Spleen (tissue), 13 donors: ENCODE measurements at places on chromosomes 1 and 21. TPM values are rescaled to one million over a fixed set of nuclear protein-coding genes. Genes with fewer than 3 reads are reported as not detected.

DNA sequence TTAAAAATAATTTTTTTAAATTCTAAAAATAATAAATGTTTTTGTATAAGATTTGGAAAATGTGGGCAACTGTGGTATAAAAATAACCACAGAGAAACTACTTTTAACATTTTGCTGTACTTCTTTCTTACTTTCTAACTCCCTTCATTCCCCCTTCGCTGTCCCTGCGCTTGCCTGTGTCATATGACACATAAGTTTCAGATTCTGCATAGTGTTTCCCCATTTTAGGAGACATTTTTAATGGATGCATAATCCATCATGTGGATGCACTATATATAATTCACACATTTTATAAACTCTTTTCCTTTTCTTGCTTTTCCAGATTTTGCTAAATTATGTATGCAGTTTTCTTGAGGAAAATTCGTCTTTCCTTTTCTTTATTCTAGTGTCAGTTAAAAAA is 16.3 kb downstream of the ATG4C start:
- no peak for DNase-seq

Gene CYP4Z1
- not detected for total RNA-seq

- DNase-seq: no peak
Measured at GRCh38 chr1:224710196-224710595, 94.1 kb downstream of the CNIH3 start.

Gene B3GALT5
- 0.34 TPM for total RNA-seq

- DNase-seq: no peak
Measured at GRCh38 chr1:207034998-207035397, 2.4 kb upstream of the C1orf116 start.

- no peak for DNase-seq
Measured at GRCh38 chr21:33196941-33197374, 32.8 kb upstream of the IFNAR2 start.

- DNase-seq: no peak
Measured at GRCh38 chr1:232726048-232726779, 79.0 kb upstream of the MAP10 start.

Gene LCE1B
- total RNA-seq: not detected

Gene WARS2
- 12.5 TPM for total RNA-seq

Gene OR6F1
- total RNA-seq: not detected

GRCh38 chr1:153422450-153423068 is 6.2 kb downstream of the S100A7A start:
- DNase-seq: peak; percentile 83

Gene KRTAP12-2
- not detected for total RNA-seq

Gene COL6A1
- 144 TPM for total RNA-seq

Gene FNDC5
- total RNA-seq: not detected

Gene LDLRAD2
- total RNA-seq: 1.2 TPM

DNA sequence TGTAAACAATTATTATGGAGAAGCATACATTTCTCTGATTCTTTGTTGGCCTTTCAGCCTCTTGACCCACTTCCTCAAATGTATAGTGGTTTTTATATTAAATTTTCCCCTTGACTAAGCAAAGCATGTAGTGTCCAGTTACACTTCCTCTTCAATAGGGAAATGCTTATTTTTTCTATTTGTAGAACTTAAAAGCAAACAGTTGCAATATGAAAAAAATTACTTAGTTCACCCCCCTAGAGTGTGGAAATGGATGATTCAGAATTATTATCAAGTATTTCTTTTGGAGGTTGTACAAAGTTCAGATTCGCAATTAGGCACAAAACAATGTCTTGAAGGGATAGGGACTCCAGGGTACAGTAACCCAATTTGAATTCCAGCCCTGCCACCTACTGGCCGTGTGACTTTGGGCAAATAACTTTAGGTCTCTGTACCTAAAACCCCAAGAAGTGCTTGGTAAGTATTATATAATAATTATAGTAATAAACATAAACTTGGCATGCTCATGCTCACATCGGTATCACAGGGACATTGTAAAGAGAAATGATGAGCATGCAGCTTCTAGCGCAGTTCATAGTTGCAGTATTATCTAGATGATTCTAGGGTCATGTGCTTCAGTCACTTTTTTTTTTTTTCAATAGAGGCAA is 28.6 kb upstream of the IFNGR2 start:
- no peak for DNase-seq

- DNase-seq: no peak
Measured at GRCh38 chr1:89598450-89599331, 34.2 kb upstream of the LRRC8C start.

- DNase-seq: no peak
Measured at GRCh38 chr1:44485229-44485933, 80.3 kb downstream of the RNF220 start.

DNA sequence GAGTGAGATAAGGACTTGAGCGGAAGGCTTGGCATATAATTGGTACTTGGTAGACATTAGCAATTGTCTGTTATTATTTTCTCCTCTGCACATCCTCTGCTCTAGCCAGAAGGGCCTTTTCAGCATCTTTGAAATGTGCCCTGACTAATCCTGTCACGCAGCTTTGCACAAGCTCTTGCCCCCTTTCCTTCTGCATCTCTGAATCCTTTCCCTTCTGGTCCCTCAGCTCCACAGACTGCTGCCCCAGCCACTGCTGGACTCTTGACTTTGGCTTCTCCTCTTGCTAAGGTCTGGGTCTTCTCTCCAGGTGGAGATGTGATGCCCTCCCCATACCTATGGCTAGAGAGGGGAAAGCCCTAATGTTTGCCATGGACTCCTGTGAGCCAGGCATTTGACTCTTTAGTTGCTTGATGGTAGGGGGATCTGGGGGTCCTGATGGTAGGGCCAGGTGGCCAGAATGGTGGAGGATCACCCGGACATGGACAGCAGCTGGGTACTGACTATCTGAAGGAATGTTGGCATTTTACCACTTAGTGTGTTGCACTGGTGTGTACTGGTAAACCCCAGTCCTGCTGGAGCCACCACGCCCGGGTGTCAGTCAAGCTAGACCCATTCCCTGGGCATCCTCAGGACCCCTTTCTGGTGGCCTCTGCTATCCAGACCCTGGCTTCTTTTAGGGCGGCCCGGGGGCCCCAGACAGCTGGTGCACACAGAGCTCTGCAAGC is 4.4 kb downstream of the HPCA start:
- peak; percentile 52 for DNase-seq

GRCh38 chr21:34198231-34199120 is 125.1 kb downstream of the MRPS6 start:
- DNase-seq: no peak

DNA sequence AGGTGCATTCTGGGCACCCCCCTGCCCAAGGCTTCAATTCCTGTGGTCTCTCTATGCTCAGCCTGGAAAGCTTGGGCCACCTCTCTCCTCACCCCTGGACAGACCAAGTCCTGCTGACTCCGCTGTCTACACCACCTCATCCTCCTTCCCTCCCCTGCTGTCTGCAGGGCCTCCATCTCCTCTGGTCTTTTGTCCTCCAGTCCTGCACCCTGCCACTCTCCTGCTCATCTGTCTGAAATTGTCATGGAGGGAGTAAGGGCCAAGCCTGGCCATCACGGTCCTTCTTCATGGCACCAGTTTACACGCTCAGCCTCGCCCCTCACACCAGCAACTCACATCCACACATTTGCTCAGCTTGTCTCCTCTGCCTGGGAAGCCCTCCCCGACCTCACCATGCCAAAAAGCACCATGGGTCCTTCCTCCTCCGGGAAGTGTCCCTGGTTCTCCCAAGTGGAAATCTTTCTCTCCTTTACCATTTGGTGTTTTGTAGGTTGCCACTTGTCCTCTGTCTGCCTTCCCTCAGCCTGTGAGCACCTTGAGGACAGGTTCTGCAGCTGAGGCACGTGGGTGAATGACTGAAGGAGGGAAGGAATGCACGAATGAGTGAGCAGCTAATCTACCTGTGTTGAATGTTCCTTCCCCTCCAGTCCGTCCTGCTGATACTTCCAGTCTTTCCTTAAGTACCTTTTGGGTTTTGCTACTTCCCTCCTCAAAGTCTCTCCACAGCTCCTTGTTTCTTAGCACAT is 2.1 kb upstream of the SLC2A1 start:
- DNase-seq: no peak

DNA sequence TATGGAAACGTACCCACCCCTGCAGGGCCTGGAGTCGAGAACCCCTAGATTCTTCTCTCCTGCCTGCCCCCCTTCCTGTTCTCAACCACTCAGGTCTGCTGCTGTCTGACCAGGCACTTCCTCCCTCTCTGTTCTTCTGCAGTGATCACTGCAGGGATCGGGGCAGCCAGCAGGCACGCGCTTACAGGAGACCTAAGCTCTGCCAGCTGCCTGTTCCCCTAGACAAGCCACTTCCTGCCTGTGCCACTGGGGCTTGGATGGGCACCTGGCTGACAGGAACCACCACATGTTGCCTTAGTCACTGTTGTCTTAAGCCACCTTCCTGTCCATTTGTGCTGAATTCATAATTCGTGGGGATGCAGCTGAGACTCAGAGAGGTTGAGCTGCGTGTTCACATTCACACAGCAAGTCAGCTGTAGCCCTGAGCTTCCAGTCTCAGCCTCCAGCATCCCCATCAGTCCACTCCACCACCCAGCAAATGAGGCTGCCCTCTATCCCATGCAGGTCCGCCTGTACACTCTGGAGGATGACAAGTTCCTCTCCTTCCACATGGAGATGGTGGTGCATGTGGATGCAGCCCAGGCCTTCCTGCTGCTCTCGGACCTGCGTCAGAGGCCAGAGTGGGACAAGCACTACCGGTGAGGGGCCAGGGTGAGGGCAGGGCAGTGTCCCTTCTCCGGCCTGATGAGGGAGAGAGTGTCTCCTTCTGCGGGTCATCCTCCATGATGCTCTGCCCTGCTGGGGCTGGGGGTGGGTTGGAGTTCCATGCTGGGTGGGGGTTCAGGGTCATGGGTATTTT is 18.6 kb downstream of the FAM151A start:
- DNase-seq: peak; percentile 77

Gene C4BPB
- total RNA-seq: 1.1 TPM

GRCh38 chr21:38265166-38265565 is 8.4 kb downstream of the KCNJ15 start:
- no peak for DNase-seq

DNA sequence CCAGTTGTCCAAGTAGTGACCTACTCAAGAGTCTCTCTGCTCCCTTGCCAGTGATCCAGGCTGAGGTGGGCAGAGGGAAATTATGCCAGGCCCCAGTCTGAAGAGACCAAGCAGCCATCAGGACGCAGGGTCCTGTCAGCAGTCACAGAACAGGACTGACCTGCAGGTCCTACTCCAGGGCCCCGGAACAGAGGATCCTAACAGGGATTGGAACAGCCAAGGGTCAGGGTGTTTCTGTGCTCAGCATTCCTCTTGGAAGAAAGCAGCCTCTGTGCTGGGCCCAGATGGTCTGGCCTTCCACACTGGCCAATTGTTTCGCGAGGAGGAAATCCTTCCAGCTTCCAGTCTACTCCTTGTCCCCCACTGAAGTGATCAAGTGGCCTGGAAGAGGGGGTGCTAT is 41.6 kb upstream of the USP1 start:
- DNase-seq: no peak

Gene ACTL8
- total RNA-seq: not detected

GRCh38 chr21:29550205-29550604 is 251.5 kb downstream of the BACH1 start:
- no peak for DNase-seq

Gene TSSK3
- total RNA-seq: 3.9 TPM

DNA sequence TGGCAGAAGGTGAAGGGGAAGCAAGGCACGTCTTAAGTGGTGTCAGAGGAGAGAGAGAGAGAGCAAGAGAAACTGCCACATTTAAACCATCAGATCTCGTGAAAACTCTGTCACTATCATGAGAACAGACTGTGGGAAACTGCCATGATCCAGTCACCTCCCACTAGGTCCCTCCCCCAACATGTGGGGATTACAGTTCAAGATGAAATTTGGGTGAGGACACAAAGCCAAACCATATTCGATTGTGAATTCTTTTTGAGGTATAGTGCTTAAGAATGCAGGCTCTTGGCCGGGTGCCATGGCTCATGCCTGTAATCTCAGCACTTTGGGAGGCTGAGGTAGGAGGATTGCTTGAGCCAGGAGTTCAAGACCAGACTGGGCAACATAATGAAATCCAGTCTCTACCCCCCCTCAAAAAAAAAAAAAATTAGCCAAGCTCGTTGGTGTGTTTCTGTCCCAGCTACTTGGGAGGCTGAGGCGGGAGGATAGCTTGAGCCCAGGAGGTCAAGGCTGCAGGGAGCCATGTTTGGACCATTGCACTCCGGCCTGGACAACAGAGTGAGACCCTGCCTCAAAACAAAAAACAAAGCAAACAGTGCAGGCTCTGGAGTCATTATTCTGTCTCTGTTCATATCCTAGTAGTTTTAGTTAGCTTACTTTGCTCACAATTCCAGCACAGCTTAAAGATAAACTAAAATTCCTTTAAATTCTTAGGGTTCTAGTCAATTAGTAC is 6.0 kb downstream of the ZCCHC17 start:
- DNase-seq: no peak

Gene LCE2A
- total RNA-seq: not detected
